HCEC 1CT (cell line): ENCODE measurements at places on chromosomes 3 and 15.

DNA sequence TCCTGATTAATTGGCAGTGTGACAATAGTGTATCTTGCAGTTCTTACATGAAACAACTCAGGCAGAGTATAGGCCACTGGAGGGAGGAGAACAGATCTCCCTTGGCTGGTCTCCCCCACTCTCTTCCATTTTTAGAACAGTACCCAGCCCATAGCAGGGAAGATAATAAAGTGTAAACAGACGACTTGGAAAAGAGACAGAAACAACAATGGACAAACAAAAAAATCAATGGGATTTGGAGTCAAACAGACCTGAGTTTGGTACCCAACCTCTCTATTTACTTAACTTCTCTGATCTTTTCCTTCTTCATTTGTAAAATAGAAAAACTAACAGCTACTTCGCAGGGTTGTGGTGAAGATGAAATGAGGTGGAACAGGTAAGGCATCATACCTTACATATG, 58.7 kb upstream of the SNTN start:
- no peak for DNase-seq

DNA sequence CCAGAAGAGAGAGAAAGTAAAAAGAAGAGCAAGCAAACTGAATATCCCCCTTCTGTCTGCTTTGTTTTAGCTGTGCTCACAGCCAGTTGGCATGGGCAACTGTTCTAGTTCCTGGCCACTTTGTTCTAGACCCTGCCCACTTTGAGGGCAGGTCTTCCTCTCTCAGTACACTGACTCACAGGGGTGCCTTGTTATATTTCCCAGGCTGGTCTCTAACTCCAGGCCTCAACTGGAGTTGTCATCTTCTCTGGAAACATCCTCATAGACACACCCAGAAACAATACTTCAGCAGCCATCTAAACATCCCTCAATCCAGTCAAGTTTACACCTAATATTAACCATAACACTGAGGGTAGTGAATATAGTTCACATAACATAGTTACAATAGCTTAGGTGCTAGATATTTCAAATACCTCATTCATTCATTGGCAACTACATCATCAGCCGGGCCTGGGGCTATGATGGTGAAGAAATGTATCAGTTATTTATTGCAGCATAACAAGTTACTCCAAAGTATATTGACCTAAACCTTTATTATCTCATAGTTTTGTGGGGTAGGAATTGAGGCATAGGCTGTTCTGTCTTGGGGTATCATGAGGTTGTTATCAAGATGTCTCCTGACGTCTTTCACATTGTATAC, 106.0 kb downstream of the UBE2E2 start:
- no peak for DNase-seq

DNA sequence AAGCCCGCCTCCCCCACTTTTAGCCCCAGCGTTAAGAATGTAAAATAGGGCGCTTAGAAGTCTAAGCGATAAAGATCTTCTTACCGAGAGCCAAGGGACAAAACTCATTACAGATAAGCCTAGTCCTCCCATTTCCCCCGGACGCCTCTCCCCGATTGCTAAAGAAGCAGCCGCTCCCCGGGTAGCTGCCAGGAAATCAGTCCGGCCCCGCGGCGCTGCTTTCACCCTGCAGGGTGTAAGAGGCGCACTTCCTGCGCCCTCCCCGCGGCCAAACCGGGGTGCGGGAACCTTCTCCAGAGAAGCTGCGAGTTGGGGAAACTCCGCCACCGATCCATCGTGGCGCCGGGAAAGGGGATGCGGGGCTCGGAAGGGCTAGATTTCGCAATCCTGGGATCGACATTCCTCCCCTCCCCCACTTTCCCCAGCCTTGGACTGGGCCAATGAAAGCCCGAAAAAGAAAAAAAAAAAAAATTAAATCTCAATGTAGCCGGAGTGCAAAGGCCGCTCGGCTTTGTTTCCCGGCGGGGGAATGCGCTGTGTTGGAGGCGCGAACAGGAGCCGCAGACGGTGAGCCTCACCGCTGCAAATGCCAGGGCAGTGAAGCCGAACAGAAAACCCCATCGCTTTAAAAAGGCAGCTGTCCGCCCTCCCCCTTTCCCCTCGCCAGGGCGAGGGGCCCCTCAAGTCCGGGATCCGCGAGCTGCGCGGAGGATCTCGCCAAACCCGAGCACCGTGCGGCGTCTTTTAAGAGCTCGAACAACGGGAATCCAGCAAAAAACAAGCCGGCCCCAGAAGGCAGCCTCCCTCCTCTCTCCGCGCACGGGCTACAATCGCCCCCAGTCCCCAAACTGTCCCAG, 626 bp upstream of the PTPRG start:
- DNase-seq, result peak; percentile 75

- no peak for DNase-seq
Observed at GRCh38 chr3:58258392-58259055, 20.9 kb downstream of the ABHD6 start.

DNA sequence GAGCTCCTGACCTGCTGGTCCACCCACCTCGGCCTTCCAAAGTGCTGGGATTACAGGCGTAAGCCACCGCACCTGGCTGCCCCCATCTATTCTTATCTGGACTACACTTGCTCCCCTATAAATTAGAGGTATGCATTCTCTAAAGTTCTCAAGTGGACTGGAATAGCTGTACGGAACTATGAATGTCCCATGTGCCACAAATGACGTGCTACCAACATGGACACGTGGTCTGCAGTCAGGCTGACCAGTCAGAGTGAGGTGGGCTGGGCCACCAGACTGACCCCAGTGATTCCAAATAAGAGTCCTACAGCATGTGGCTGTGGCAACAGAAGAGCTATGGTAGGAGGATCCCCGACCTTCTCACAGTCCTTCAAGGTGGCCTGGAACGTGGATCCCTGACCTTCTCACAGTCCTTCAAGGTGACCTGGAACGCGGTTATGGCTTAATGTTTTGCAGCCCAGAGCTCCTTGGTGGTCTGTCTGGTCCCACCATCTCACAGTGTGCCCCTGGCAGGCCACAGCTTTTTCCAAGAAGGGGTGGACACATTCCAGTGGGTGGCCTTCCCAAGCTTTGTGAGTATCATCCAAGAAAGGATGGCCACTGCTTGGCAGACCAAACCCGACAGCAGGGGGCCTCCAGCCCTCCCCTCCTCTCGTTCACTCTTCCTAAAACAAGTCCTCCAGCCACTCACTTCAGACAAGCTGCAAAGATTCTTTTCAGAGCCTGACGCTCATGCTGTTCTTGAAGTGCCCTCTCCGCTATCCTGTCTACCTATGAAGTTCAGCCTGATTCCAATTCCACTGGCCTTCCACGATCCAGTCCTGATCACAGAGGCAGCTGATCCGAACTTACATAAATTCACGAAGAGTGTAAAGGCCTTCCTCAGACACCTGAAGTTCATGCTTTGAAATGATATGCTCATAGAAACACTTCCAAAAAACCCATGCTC, 4.4 kb downstream of the ADAMTS17 start:
- no peak for DNase-seq

- no peak for DNase-seq
Observed at GRCh38 chr15:25408929-25409328, 29.9 kb downstream of the UBE3A start.

GRCh38 chr15:58724466-58724865, 25.0 kb downstream of the ADAM10 start:
- DNase-seq, result no peak

- no peak for DNase-seq
Observed at GRCh38 chr3:176855901-176856486, 341.3 kb downstream of the TBL1XR1 start.

- DNase-seq, result peak; percentile 47
Observed at GRCh38 chr3:189967254-189967865, 153.3 kb downstream of the P3H2 start.

DNA sequence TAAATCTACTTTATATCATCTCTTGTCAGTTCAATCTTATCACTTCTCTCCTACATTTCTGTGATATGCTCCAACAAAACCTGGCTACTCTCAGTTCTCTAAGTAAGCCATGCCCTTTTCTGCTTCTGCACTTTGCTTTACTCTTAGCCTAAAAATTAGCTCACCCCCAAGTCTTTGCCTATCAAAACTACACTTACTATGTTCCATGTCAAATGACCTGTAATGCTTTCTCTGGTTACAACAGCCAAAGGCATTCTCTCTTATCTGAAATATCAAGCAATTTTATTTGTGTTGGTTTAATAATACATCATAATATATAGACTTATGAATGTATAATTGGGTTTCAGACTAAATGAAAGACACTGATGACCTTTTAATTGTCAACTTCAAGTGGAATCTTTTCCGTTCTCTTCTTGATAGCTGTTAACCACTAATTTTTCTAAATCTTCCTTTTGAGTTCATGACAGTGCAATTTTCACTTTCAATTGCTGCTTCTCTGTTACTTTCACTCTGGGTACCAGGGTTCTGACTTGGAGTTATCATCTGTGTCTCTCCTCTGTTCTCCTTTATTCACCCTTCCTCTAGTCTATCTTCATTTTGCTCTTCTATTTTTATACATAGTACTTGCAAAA, 619.0 kb upstream of the GOLIM4 start:
- no peak for DNase-seq
